ENCODE measurements at places on chromosomes 5 and 9.

DNA sequence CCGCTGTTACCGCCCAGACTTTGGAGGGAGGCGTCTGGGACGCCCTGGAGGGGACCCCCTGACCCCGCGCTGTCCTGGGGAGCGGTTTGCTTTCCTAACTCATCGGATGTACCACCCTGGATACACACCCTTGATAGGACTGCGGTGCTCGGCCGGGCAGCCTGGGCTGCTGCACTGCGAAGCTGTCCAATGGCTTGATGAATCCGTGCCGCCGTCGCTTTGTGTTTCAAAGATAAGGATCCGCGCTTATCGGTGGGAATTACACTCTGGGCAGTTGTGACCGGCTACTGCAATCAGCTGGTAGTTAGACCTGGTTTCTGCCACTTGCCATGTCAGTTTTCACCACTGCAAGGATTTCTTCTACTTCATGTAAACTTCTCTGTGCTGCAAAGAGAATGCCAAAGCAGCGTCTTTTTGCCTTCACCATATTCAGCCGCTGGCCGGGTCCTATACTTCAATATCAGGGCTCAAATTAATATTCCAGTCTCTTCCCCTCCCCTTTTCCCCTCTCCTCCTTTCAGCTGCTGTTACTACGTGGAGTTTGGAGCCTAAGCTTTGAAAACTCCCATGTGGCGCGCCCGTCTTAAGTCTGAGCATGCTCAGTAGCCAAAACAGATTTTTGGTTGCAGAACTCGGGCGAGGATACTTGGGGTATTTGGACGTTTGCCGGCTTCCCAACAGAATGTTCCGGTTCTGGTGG is 727 bp downstream of the SMAD5 start:
- DNase-seq = no peak

DNA sequence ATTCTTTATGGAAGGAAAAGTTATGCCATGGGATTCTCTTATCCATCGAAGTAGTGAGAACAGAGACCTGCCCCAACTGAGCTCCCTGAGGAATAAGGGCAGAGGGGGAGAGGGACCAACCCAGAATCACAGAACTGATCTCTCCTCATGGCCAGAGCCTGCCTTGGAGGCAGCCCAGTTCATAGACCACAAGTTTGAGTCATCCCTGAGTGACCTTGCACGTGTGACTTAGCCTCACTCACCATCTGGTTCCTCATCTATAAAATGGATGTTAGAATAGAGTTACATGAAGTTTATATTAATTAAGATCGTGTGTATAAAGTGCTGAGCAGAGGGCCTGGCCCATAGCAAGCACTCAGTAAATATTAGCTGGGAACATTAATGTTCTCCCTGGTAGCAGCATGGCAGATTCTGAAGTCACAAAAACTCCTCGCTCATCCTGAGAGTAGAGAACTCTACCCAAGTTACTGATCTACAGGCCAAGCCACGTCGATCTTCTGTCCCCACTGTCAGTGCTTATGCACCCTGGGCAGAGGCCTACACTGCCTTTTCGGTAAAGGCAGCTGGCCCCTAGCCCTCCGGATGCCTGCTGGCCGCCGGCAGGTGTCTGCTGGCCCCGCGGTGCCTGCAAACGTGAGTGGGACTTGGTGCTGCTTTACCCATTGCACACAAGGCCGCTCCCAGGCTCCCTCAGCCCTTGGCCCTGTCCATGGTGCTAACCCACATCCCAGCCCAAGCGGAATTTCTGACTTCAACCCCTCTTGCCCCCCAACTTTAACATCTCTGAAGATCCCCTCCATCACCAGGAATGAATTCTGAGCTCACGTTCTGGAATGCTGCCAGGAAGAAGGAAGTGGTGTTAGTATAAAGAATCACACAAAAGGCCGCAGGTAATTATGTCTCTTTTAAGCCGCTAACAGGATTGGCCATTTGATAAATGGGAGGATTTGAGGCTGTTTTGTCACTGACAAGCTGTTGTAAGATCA is 61.1 kb upstream of the ARAP3 start:
- no peak for DNase-seq

DNA sequence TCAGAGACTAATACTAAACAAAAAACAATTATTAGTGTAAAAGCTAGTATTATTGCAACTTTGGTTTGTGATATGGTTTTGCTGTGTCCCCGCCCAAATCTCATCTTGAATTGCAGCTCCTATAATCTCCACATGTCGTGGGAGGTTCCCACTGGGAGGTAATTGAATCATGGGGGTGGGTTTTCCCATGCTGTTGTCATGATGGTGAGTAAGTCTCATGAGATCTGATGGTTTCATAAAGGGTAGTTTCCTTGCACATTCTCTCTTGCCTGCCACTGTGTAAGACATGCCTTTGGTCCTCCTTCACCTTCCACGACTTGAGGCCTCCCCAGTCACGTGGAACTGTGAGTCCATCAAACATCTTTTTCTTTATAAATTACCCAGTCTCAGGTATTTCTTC is 325.9 kb upstream of the DAB2 start:
- no peak for DNase-seq

DNA sequence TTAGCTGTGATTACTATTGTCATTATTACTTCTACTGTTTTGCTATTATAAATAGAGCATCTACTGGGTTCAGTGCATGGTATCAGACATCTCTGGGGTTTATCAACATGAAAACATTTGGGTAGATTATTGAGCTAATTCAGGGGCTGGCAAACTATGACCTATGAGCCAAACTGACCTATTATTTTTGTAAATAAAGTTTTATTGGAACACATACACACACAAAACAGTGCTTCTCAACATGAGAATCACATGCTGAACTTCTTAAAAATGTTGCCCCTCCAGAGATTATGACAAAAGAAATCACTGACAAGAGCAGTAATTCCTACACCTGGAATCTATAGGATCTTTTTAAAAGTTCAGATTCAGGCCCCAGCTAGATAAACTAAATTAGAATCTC is 30.4 kb downstream of the SLC31A2 start:
- no peak for DNase-seq

DNA sequence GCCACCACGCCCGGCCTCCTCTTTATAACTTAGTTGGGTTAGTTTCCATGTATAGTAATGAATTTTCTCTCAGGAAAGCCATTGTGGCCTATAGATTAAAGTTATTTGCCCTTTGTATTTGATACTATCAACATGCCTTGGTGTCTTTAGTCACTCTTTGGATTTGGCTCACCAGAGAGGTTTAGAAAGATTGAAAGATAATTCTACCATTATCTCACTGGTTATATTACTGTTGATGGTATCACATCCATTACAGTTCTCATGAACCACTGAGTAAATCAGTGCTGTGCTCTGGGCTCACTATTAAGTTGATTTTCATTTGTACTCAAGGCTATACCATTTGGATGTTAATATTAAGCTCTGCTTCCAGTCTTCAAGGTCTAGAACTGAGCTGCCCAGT is 87.0 kb downstream of the ZSWIM6 start:
- DNase-seq = no peak

DNA sequence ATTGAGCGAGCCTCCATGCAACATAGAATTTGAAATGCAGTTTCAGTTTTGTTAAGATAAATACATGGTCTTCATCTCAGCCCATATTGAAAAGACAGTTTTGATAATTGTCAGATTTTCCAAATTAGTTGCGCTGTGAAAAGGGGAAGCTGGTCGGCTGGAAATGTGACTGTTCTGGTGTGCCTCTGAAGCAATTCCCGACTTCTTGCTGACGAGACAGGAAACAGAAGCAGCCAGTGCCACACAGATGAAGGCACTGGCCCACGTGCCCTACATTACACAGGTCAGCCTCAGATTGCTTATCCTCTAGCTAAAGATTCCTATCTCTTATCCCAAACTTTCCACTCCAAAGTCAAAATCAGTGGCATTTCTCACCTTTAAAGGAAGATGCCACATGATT is 214.1 kb upstream of the TLE4 start:
- DNase-seq = no peak

Data from stimulated activated CD4-positive, alpha-beta T cell treated with anti-CD3 and anti-CD28 coated beads, Interleukin-15, amount 100 ng/mL, for 48 hours (primary cell).